ENCODE measurements at places on chromosomes 7 and 10.

DNA sequence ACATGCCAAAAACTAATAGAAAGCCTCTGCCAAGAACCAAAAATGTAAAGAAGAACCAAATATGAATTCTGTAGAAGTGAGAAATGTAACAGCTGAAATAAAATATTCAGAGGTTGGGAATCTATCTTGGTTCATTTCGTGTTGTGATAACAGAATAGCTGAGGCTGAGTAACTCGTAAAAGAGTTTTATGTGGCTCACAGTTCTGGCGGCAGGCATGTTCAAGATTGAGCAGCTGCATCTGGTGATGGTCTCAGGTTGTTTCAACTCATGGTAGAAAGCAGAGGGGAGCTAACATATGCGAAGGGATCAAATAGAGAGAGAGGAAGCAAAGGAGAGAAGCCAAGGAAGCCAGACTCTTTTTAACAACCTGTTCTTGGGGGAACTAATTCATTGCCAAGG is 717.2 kb downstream of the TNS3 start:
- no peak for DNase-seq

GRCh38 chr10:52387744-52388143 is 73.7 kb downstream of the DKK1 start:
- DNase-seq = no peak

- DNase-seq = no peak
Measured at GRCh38 chr7:38932509-38933168, 23.6 kb upstream of the VPS41 start.

DNA sequence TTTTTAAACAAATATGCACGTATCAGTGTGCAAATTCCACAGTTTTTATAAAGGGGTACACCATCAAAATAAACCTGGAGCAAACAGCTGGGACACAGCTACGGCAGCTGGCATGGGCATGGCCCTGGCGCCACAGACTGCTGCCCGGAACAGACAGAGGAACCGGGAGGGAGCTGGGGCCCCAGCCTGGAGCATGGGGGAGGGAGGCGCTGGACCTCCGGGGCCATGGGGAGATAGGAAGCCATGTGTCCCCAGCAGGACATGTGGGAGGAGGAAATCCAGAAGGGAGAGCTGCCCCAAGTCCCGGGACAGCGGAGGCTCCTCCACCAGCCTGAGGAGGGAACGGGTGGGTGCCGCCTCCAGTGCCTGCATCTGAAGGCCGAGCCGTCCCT is 180.1 kb downstream of the MAD1L1 start:
- no peak for DNase-seq

DNA sequence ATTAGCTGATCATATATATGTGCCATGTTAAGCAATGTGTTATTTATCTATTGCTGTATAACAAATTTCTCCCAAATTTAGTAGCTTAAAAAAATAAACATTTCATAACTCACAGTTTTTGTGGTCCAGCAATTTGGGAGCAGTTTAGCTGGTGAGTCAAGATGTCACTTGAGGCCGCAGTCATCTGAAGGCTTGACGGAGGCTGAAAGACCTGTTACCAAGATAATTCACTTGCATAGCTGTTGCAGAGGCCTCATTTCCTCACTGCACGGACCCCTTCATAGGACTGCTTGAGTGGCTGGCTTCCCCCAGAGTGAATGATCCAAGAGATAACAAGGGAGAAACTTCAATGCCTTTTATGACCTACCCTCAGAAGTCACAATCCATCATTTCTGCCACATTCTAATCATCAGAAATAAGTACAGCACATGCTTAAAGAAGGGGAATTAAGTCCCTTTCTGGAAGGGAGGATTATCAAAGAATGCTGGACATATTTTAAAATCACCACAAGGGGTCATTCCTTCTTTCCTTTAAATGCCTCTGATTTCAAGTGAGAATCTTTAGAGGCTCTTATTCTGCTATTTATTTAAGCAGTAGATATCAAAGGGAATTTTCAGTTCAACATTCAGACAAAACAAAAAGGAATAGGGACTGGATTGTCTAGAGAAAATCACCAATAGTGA is 10.5 kb upstream of the SRPK2 start:
- DNase-seq = no peak

GRCh38 chr7:69700331-69700730 is 102.1 kb downstream of the AUTS2 start:
- no peak for DNase-seq

DNA sequence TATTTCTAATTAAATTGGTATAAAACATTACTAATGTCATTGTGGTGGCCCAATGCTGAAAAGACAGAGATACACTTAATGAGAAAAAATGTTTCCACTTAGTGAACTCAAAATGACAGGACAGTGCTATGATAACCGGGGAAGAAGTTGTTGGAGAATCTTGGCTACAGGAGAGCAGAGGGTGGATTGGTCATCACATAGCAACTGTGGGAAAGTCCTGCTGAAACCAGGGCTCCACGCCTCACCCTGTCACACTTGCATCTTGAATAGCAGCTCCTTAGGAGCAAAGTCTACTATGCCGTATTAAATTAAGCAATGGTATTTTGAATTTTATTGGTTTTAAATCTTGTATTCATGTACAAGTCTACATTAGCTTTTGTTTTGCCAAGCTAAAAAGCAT is 225.5 kb downstream of the KLF6 start:
- DNase-seq = no peak

GRCh38 chr10:45408421-45409319 is 34.7 kb downstream of the ALOX5 start:
- DNase-seq = no peak

GRCh38 chr7:55992346-55992745 is 28.0 kb downstream of the NIPSNAP2 start:
- no peak for DNase-seq

GRCh38 chr7:424301-424935 is 95.2 kb downstream of the PDGFA start:
- no peak for DNase-seq

DNA sequence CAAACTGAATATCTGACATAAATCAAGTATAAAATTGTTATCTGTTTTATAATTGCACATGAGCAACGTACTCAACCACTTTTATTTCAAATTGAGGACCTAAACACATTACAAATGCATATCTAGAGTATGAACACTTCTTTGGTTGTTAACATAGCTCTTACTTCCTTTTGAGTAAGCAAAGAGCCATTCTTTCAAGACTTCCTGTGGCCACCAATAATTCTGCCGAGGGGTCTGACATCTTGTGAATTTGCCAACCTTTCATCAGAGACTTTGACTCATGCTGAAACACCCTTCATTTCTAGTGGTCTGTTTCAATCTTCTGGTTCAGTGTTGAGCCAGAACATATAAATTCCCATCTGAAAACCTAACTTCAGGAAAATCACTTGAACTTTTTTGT is 59.4 kb downstream of the CDK14 start:
- DNase-seq = no peak

- no peak for DNase-seq
Measured at GRCh38 chr10:22666287-22667092, 47.9 kb downstream of the PIP4K2A start.

DNA sequence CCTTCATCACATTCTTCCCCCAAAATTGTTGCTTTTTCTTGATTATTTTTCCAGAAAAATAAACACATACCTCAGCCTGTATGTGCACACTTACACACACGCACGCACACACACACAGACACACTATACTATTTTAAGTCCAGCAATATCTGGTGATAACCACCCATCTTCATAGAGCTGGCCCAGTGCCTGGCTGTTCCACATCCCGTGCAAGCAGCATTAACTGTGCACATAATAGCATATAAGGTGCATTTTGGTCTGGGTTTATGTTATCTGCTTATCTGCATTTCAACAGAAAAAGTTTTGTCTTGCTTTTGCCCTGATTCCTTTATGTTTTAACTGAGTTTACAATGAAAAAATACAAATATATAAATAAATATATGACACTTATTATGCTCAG is 143.1 kb upstream of the KLF6 start:
- DNase-seq = no peak

DNA sequence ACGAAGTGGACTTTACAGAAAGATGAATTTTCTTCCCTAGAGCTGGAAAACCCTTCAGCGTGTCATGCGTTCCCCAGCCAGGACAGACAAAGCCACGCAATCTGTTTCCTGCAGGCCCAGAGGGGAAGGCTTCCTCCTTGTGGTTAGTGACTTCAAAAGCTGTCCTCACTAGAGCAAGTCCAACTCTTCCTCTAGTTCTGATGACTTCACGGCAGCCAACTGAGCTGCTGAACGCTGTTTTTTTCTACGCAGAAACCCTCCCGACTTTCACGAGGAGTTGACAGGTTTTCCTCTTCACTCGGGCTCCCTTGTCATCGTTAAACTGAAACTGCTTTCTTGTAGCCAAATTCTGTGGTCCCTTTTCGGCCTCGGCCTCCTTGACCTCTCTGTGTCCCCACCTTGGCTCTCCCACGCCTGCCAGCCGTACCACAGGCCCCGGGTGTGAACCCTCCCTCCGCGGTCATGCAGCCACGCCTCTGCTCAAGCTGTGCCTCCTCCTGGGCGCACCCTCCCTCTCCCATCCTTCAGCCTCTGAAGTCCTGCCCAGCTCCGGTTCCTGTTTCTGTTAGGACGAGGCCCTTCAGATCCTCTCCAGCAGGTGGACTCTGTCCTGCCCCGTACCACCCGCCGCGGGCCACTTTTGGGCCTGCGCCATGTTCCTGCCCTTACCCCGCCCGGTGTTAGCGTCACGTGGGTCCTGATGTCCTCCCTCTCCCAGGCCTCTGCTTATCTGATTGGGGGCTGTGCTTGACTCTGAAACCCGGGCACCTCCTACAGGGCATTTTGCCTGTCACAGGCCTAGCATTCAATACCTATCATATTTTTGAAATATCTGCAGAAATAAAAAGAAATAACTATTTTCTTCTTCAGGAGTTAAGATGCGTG is 39.3 kb downstream of the CUX1 start:
- peak; percentile 97 for DNase-seq

- no peak for DNase-seq
Measured at GRCh38 chr10:14659626-14660196, 115.0 kb downstream of the FAM107B start.

DNA sequence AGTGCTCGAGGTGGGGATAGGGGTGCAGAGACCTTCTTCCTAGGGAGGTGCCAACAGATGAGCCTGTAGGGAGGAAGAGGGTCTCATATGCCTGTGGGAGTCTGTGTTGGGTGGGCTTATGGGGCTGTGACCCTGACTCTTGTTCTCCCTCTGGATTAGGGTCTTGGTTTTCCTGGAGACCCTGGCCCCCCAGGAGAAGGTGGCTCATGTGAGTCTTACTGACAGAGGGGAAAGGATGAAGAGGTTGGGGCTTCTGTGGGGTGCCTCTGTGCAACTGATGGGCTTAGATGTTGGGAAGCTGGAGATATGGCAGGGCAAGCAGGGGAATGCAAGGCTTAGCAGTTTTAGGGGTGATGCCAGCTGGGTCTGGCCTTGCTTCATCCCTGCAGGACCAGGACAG is 20.2 kb upstream of the VOPP1 start:
- peak; percentile 68 for DNase-seq

GRCh38 chr7:7562736-7563135 is 3.9 kb upstream of the MIOS start:
- DNase-seq = no peak

DNA sequence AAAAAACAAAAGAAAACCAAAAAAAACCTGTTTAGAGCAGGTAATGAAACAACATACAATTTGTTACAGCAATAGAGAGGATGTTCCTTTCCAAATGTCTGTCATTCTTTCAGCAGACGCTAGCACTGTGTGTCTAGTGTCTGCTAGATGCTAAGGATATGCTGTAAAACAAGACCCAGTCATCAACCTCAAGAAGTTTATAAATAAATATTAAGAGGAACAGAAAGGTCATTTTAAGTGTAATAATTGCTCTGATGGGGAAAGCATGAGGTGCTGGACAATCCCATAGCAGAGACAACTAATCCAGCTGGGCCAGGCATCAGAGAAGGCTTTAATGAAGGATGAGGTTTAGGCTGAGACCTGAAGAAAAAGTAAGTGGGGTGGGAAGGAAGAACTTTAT is 23.3 kb upstream of the ASCC1 start:
- DNase-seq = no peak

DNA sequence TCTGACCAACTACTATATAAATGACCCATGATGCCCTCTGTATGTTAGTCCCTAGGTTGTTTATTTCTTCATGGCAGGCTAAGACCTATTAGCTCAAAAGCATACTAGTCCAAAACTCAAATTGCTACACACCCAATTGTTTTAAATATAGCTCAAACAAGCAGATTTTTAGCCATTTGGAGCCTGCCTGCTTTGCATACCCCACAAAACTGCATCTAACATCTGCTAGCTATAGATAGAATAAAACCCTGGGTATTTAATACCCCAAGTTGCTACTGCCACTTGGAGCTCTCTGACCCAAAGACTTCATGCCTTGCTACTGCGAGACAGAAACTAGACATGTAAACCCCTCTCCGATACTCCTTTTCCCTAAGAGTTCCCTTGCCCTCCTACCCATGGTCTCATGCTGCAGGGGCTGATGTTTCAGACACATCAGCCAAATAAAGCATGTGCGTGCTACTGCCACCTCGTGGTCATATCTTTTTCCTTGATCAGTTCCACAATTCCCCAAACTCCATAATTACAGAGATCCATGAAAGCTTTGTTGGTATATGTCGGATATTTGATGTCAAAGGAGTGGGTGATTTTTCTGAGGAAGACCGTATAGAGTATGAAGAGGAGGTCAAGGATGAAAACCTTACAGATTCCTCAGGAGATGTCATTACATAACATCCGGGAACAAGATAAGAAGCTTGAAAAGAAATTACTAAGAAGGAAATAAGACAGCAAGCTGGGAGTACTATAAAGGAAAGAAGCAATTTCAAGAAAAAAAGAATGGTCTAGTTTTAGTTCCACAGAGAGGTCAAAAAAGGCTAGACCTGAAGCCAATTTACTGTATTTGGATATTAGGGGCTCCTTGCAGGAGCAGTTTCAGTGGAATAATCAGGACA is 386.6 kb downstream of the SH2D4B start:
- no peak for DNase-seq

- no peak for DNase-seq
Measured at GRCh38 chr10:96578022-96578421, 8.8 kb downstream of the TM9SF3 start.

GRCh38 chr10:71028066-71028465 is 139.7 kb upstream of the PCBD1 start:
- DNase-seq = no peak

DNA sequence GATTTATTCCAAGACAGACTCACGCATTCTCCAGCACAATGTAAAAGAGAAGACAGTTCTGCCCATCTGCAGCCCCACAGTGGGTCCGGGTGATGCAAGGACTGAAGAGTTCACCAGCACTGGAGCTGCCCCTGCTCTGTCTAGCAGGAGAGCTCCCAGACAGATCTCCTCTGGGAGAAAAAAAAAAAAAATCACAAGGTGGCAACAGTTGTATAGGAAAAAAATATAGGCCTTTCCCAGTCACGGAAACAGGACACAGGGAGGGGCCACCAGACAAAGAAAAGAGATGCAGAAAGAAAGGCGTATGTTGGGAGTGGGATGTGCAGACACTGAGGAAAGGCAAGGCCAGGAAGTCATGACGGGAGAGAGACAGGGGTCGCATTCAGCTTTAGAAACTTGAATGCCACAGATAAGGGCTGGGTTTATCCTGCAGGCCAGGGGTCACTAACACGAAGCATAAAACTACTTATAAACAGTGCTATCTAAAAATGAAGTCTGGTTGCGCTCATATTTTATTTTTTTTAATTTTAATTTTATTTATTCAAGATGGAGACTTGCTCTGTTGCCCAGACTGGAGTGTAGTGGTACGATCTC is 54.1 kb downstream of the FAM171A1 start:
- DNase-seq = no peak

- DNase-seq = no peak
Measured at GRCh38 chr10:79354141-79354540, 6.9 kb downstream of the PPIF start.

Data from esophagus muscularis mucosa (tissue), 4 donors.